Inflammatory macrophage treated with lipopolysaccharide for 4 hours (primary cell): ENCODE measurements at places on chromosomes 7 and 10.

- no peak for DNase-seq
These were observed at the start of gene EPO for GRCh38 chr7:100720279-100720670. EPO (plus strand) TSS chr7:100720468; CDS start chr7:100720981, 513 bp downstream.

- DNase-seq: no peak
These were observed 49.5 kb upstream of the EBF3 start for GRCh38 chr10:130013335-130014262.

- DNase-seq: no peak
These were observed 56.4 kb upstream of the NPS start for GRCh38 chr10:127492607-127493250.

DNA sequence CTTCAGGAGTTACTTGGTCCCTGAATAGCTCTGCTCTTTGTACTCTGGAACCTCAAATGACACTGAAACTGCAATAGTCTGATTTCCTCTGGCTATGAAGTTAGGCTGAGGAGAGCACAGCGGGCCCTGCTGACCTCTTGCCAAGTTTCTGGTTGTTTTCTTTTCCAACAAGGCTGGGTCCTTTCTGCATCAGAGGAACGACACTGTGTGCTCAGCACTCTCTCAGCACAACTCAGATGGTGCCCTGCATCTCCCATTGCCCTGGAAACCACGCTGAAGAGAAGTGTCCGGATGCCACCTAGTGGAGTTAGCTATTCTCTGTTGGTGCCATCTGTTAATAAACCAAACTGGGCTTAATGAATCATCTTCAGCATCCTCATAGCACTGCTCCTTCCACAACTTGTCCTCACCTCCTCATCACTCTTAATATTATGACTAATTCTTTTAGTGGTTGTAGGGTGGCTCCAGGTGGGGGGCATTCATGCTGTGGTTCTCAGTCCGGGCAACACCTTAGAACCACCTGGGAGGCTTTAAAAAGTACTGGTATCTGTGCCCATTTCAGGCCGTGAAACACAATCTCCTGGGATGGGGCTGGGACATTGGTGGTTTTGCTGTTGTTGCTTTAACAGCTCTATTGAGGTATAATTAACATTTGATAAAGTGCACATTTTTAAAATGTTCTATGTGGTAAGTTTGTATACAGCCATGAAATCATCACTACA, 8.2 kb upstream of the EFCAB10 start:
- DNase-seq: peak; percentile 54

DNA sequence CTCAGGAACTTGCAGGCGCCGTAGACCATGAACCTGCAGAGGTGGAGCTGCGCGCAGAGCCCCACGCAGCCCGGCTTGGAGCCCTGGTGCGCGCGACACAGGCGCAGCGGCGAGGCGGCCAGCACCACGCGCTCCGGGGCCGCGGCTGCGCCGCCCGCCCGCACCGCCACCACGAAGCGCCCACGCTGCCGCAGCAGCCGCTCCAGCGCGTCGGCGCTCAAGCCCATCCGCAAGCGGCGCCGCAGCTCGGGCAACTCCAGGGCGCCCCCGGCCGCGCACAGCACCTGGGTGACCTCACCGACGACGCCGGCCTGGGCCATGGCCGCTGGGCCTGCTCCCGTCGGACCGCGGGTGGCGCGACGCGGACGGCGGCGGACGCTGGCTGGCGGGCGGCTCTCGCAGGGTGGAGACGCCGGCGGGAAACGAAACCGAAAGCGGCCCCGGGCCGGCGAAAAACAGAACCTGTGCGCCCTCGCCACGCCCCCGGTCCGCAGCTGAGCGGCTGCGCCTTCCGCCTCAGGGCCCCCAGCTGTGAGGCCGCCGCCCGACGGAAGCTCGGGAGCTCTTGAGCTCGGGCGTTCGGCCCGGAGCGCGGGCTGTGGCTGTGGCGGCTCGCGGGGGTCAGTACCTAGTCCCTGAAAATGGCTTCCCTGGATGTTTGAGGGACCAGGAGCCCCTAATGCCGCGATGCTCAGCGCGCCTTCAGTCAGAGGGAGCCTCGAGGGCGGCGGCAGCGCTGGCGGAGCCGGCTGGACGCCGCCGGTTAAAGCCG, at the start of gene PARP12:
Gene PARP12 (minus strand): TSS at position 424 of the 772 bp plus-strand sequence. CDS start 104 bp downstream, at position 320.
- DNase-seq: peak; percentile 96

DNA sequence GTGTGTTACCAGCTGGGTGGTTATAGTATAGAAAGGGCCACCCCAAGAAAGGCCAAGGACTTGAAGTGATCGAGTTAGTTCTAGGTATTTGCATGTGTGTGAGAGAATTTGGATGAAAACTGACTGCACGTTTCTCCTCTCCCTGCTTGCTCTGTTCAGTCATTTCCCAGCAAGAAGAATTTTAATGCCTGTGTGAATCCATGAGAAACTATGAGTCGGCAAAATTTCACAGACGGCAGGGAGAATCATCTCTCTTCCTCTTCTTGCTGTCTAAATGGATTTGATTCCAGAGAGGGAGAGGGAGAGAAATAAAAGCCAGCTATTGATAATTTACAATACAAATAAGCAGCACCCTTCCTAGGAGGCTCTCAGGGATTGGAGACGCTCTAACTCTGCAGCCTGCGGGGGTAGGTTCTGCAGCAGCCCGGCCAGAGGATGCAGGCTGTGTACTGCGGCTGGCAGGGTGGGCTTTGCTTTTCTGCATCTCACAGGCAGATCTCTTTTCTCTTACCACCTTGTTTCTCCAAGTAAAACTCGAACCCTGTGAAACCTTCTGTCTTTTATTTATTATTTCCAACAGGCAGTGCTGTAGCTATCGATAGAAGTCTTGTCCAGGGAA, 183.6 kb downstream of the TCF7L2 start:
- DNase-seq: peak; percentile 17

DNA sequence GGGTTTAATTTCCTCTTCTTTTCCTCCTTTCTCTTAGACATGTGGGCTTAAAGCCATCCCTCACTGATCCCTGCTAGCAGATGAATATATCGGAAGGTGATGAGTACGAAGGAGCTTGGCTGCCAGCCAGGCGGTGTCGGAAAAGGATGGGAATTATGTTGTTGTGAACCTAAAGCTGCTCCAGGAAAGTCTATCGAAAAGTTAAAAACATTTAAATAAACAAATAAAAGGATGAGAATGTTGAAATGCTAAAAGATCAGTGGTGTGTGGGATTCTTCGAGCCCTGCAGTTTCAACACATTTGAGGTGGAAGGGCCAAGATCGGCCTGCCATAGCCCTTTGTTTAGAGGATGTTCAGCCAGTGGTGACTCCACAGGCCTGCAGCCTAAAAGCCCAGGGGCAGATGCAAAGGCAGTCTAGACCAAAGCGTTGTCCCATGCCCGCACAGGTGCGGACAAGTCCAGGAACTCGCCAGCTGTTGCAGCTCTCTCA, 107.9 kb downstream of the JCAD start:
- DNase-seq: no peak

DNA sequence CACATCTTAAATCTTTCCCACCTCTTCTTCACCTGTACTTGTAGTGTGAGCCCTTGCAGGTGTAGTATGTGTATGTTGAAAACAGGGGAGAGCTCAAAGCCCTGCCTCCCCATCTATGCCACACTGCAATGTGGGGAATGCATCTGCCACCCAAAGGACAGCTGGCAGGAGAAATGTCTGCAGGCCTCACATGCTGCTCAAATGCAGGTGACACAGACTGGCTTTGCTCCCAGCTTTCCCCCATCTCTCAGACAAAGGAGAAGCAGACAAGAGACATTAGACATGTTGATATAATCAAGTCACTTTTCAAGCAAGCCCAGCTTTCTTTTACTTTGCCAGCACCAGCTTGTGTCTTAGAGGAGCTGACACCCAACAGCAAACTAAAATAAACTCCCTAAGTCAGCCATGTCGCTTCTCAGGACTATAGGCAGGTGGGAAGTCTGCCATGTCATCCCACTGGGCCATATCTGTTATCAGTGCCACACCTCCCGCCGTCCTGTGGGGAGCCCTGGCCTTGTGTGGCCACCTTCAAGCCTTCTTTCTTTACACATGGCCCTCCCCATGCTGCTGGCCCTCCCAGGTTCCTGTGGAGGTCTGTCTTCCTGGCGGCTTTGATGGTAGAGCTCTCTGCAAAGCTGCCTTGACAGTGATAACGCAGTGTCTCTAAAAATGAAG, 102.1 kb downstream of the CXCL12 start:
- no peak for DNase-seq

- DNase-seq: no peak
These were observed 76.2 kb downstream of the WDR11 start for GRCh38 chr10:120927352-120927751.

GRCh38 chr7:87206361-87206760, 13.2 kb downstream of the TMEM243 start:
- no peak for DNase-seq

- DNase-seq: peak; percentile 71
These were observed 104.7 kb upstream of the IL6 start for GRCh38 chr7:22622116-22622785.

GRCh38 chr7:43104874-43105520, 7.5 kb upstream of the HECW1 start:
- DNase-seq: no peak

GRCh38 chr10:1678084-1678483, 59.2 kb downstream of the ADARB2 start:
- DNase-seq: no peak

GRCh38 chr10:109883859-109884771, 39.2 kb downstream of the XPNPEP1 start:
- DNase-seq: peak; percentile 77

DNA sequence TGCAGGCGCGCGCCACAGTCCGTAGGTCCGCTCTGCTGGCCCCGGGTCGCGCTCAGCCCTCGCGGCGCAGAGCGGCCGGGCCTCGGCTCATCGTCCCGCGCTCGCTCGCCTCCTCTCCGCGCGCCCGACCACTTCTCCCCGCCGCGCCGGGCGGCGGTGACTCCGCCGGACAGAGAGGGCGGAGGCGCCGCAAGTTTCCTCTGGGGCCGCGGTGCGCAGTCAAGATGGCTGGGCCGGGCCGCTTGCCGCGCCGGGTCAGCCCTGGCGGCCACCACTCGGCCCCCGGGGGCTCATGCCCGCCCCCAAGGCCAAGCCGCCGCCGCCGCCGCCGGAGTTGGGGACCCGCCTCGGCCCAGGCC, 441 bp downstream of the FZD8 start:
- DNase-seq: peak; percentile 11

GRCh38 chr10:70148516-70148915, 2.0 kb upstream of the TYSND1 start:
- DNase-seq: no peak

DNA sequence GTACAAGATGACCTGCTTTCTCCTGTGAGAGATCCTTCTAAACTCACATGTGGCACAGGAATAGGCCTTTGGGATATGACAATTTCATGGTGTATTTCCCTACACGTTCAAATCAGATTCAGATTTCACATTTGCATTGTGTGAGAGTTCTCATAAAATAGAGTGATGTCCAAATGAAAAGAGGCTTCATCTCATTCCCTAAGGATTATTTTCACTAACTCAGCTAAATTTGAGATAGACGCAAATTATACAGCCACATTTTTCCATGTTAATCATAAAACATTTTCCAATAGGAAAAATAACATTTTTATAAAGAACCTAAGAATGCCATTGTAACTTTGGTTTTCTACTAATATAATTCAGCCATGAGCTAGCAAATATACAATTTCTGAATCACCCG, 35.5 kb upstream of the PARD3 start:
- DNase-seq: no peak

- DNase-seq: no peak
These were observed 61.6 kb downstream of the NAMPT start for GRCh38 chr7:106223156-106223555.

- no peak for DNase-seq
These were observed 16.6 kb downstream of the ZNF862 start for GRCh38 chr7:149854611-149855360.

GRCh38 chr10:102796407-102797176, 40.6 kb downstream of the CYP17A1 start:
- peak; percentile 72 for DNase-seq

- no peak for DNase-seq
These were observed 3.4 kb downstream of the EVX1 start for GRCh38 chr7:27245798-27246691.

- no peak for DNase-seq
These were observed 121.1 kb downstream of the BBS9 start for GRCh38 chr7:33250421-33250871.

DNA sequence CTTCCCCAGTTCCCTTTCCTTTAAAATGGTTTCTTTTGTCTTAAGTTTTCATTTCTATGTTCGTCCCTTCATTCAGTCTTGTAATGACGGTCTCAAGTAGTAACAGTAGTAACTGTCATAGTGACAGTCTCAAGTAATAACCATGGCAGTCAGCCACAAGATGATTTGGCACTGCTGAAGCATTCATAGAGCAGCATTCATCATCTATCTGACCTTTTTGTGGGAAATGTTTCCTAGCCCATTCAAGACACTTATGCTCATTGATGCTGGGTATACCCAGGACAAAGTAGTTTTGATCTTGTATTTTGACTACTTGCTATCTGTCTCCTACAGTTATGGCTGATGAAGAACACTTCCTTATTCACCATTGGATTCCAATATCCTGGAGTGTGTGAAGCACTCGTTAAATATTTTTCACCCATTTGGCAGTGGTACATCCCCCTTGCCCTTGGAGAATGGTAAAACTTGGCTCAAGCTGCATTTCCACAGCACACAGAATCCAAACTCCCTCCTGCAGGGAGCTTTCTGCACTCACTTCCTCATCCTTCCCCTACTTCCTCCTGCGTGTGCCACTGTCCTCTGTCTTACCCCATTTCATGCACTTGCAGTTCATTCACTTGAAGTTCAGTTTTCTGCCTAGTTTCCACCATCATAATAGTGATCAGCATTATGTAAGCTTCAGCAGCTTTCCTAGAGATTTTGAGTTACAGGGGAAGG, 19.0 kb downstream of the GIMAP4 start:
- DNase-seq: no peak

DNA sequence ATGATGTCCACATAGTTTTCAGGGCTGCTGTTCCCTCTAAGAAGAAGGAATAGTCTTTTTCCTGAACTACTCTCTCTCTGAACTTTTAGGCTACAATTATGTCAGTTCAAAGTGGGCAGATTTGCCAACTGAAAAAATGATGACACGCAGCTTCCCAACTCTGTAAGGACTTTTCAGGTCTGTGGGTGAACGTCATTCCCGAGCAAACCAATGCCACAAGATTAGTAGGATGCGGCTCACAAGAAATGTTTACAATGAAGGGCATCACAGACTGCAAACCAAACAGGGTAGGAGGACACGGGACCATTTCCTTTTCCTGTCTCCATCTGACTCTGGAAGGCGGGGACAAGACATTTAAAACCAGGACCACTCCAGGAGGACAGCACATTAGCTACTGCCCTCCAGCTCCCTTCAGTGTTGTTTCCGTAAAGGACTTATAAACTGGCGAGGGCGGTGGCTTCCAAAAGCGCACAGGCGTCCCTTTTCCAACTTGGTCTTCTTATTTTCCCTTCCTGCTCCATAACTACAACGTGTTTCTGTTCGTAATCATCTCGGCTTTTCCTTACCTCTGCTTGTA, 539 bp upstream of the MKLN1 start:
- DNase-seq: peak; percentile 51

GRCh38 chr7:22406715-22407114, 49.8 kb upstream of the RAPGEF5 start:
- no peak for DNase-seq

GRCh38 chr10:112136486-112137153, 46.9 kb downstream of the GPAM start:
- DNase-seq: no peak
